Fibroblast of villous mesenchyme (primary cell): ENCODE measurements at places on chromosomes 11 and 22. TPM values are rescaled to one million over a fixed set of nuclear protein-coding genes. Genes with fewer than 3 reads are reported as not detected.

DNA sequence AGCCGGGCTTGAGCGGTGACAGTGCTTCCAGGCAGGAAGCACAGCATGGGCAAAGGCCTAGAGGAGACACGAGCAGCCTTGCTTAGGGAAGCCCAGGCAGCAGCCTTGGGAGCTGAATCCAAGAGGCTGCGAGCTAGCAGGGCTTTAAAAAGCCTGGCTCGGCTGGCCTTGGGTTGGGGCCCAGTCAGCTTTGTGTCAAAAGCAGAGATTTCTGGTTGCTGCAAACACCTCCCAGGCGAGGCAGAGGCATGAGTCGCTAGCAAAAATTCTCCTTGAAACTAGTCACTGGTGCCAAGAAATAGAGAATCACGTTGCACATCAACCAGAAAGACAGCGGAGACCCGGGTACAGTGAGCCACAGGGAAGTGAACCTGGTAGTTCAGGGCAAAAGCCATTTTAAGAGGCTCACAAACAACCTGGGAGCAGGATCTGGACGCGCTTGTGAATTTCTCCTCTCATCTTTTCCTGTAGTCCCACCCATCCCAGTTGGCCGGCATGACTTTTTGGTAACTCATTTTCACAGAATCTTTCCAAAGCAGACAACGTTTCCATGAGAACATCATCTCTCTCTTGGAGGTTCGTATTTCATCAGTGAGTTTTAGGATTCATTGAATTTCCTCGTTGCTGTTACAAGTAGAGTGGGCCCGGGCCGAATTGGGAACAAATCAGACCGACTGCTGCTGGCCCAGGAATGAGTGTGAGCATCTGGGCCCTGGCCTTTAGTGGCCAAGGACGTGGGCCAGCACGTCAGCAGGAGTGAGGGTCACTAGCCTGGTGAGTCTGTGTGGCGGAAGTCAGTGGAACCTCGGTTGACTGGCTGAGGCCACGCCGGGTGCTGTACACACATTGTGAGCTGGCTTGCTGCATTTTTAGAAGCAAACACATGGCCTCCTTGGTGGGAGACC lies 16.4 kb upstream of the FGF4 start:
- DNase-seq: peak; percentile 8

The APOL5 gene
- total RNA-seq: not detected in 2 replicates

The KRTAP5-8 gene
- not detected in 2 replicates for total RNA-seq

GRCh38 chr11:69825037-69825834 lies 6.0 kb upstream of the FGF3 start:
- no peak for DNase-seq

GRCh38 chr22:45422237-45422983 lies 8.9 kb downstream of the RIBC2 start:
- no peak for DNase-seq

GRCh38 chr11:110199184-110199981 lies 97.0 kb downstream of the RDX start:
- peak; percentile 85 for DNase-seq

DNA sequence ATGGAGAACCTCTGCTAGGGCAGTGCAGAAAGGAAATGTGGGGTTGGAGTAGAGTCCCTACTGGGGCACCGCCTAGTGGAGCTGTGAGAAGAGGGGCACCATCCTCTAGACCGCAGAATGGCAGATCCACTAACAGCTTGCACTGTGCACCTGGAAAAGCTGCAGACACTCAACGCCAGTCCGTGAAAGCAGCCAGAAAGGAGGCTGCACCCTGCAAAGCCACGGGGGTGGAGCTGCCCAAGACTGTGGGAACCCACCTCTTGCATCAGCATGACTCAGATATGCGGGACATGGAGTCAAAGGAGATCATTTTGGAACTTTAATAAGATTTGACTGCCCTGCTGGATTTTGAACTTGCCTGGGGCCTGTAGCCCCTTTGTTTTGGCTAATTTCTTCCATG lies 8.7 kb downstream of the TSKU start:
- peak; percentile 85 for DNase-seq
